HT1080 (cell line): ENCODE measurements at places on chromosomes 5 and 9.

DNA sequence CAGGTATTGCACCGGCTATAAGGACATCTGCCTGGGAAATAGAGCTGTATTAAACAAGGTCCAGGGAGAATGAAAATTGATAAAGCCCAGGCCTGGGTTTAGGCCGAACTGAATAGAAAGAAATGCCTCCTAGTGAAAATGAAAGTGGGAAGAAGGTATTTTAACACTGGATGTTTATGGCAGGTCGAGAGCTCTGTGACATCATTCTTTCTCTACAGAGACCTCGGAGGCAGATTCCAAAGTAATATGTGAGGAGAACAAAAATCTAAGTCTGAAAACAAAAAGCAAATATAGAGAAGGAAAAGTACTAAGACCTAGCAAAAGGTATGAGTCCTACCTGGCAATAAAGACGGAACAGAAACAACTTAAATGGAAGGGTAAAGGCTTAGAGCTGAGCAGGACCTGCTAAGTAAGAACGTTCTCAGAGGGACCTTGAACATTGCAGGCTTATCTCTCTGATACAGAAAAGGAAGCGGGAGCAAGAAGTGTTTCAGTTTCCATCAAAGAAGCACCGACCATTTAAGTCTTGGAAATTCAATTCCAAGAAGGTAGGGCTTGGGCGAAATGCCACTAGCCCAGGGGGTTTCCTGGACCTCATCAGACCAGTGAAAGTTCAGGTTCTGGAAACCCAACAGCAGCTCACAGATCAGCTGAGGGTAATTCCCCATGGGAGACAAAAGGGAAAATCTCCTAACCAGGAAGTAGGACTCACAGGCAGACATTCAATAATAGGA, 80.0 kb downstream of the SUSD1 start:
- no peak for DNase-seq

GRCh38 chr9:112774006-112774996, 23.7 kb downstream of the SNX30 start:
- no peak for DNase-seq

- DNase-seq = peak; percentile 27
Observed at GRCh38 chr5:169065400-169065799, 235.5 kb downstream of the SLIT3 start.

DNA sequence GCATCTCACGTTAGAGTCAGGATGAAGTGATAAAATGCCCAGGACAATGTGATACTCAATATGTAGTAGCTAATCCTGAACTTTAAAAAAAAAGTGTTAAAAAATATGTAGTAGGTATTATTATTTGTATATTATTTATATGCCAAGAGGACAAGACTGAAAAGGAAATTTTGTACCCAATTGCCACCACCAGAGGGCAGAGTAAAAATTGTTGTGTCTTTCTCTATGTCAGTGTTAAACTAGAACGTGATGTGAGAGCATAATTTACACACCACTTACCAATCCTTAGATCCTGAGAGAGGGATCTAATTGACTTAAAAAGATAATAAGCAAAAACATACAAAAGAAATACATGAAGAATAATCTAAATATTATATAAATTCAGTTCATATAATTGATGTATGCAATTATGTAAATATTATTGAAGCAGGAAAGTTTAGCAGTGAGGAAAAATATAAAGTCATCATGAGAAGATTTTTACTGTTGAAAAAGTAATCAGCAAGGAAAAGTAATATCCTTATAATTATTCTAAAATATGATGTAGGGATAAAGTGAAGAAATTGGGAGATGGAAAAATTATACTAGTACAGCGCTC, 288.9 kb downstream of the RAB3C start:
- no peak for DNase-seq

- no peak for DNase-seq
Observed at GRCh38 chr9:71552480-71552879, 215.8 kb downstream of the CEMIP2 start.

DNA sequence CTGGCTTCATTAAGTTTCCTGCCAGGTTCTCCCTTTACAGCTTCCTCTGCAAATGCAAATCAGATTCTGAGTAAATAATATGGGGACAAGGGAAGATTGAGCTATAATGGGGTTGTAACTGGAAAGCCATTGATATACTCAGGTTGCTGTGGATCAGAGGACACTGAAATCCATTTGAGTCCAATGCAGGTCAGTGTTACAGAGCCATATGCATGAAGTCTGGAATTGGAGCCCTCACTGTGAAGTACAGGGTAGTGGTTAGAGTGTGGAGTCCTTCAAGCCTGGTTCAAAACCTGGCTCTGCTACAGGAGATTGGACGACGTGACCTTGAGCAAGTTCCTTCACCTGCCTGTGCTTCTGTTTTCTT, 48.7 kb downstream of the TIMD4 start:
- DNase-seq = no peak

GRCh38 chr9:107046692-107047091, 183.7 kb downstream of the ZNF462 start:
- DNase-seq = no peak
